ENCODE measurements at places on chromosomes 2 and 18. TPM values are rescaled to one million over a fixed set of nuclear protein-coding genes. Genes with fewer than 3 reads are reported as not detected.

The NOTO gene
- total RNA-seq = not detected

The TIGD1 gene
- 4.2 TPM for total RNA-seq

The POTEE gene
- total RNA-seq = not detected

The NGEF gene
- 4.9 TPM for total RNA-seq

The UBXN2A gene
- total RNA-seq = 4.0 TPM

The ALPI gene
- total RNA-seq = not detected

The ANKRD12 gene
- total RNA-seq = 25.4 TPM

The TCF7L1 gene
- total RNA-seq = 4.3 TPM

The BMP10 gene
- not detected for total RNA-seq

The CHST9 gene
- total RNA-seq = 6.7 TPM

The OTOS gene
- not detected for total RNA-seq

The CHRND gene
- total RNA-seq = not detected

The SLC8A1 gene
- 0.66 TPM for total RNA-seq

The SCYGR2 gene
- total RNA-seq = not detected
